Urothelium cell line (cell line): ENCODE measurements at places on chromosomes 5 and 9.

DNA sequence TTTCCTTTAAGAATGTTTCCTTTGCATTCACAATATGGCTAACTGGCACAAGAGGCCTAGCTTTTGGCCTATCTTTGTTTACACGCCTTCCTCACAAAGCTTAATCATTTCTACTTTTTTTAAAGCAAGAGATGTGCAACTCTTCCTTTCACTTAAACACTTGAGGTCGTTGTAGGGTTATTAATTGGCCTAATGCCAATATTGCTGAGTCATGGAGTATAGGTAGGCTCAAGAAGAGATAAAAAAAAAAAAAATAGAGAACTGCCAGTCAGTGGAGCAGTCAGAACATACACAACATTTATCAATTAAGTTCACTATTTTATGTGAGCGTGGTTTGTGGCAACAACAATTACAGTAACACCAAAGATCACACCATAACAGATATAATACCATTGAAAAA, 5.9 kb downstream of the FKBP15 start:
- DNase-seq = no peak

GRCh38 chr9:6805532-6805931, 47.8 kb downstream of the KDM4C start:
- no peak for DNase-seq

DNA sequence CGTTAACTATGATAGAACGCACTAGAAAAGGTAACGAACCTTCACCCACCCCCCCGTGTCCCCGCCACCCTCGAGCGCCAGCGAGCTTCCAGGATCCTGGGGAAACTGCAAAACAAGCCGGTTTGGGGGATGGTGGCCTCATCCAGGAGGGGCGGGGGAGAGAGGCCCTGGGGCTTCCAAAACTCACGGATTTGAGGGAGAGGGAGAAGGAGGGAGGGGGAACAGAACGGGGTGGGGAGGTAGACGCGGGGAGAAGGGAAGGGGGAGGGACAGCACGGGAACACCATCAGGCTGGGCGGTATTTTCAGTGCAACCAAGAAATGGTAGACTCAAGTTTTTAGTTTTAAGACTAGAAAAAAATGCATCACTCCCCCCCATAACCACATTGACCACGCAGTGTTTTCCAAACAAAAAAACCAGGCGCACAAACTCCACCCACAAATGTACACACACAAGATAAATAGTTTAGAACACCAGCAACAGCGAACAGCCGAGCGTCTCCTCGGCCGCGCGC, 1.4 kb downstream of the NRARP start:
- DNase-seq = no peak

DNA sequence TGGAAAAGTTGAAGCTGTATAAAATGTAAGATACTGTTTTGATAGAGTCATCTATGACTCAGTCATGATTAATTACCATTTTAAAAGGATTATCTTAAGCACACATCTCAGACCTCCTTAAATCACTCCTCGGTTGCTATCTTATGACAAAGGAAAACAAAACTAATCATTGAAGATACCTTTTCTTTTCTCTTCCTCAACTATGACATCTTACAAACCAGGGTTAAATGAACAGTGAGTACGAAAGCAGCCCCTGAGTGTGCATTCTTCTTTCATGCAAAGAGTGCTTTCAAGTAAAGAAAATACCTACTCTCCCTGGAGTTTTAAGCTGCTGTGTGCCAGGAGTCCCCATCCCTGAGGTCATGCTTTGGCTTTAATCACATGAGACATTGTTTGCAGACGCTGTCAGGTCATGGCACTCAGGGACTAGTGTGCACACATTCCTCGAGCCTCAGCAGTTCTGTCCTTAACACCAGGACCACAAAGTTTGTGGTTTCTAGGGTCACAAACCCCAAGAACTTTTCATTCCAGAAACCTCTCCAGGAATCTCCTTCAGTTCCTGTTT, 86.7 kb upstream of the ICE1 start:
- DNase-seq = peak; percentile 70
